Tibial nerve (tissue), 4 donors: ENCODE measurements at places on chromosomes 13 and 19. TPM values are rescaled to one million over a fixed set of nuclear protein-coding genes. Genes with fewer than 3 reads are reported as not detected.

GRCh38 chr19:29680447-29680846 lies 15.2 kb downstream of the PLEKHF1 start:
- DNase-seq = no peak

DNA sequence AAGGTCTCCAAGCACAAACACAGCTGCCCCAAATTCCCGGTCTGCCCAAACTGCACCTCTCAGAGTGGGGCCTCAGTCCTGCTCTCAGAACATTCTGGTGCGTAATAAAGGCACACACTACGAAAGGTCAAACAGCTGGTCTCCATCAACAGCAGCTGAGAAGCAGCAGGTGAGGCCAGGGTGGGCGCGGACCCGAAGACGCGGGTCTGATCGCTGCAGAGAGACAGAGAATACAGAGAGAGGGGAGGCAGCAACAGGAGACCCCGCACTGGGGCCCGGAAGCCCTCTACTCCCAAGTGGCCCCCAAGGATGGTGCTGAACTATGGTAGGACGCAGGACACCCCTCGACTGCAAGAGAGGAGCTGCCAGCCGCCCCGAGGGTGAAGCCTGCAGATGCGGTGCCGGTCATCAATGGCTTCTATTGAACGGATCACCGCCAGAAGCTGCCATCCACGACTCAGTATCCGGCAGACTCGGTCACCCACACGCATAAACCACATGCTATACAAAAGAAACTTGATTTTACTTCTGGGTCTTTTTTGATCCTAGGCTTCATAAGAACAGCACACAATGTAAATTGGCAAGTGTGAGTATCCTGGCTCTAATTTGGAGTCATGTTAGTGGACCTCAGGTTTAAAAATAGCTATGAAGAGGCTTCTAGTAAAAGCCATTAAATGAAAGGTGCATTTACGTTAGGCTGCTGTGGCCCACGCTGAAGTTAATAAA lies 33.4 kb downstream of the STK24 start:
- no peak for DNase-seq

DNA sequence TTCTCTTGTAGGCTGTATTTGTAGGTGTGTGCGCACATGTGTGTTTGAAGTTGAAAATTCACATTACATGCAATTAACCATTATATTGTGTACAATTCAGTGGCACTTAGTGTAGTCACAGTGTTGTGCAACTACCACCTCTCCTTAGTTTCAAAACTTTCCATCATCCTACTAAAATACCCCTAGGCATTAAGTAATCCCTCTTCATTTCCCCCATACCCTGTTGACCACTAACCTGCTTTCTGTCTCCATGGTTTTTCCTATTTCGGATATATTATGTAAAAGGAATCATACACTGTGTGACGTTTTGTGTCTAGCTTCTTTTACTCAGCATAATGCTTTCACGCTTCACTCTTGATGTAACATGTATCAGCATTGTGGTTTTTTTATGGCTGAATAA lies 16.1 kb downstream of the LSM14A start:
- DNase-seq = no peak

- DNase-seq = no peak
Observed at GRCh38 chr13:97542102-97542685, 108.2 kb downstream of the RAP2A start.

DNA sequence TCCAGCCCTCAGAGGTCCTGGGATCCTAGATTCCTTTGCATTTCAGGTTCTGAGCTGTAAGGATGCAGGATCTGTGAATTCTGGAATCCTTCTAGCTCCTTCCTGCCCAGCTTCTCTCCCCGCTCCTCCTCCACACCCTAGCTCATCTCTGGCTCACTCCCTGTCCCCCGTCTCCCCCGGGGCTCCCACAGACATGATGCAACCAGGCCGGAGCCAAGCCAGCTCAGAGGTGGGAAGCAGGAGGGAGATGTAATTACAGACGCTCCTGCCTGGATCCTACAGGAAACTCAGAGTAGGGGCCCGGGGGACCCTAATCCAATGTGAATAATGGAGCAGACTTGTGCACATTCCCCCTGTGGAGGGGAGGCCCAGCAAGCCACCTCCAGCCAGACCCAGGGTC lies 4.5 kb downstream of the GNG8 start:
- peak; percentile 64 for DNase-seq

DNA sequence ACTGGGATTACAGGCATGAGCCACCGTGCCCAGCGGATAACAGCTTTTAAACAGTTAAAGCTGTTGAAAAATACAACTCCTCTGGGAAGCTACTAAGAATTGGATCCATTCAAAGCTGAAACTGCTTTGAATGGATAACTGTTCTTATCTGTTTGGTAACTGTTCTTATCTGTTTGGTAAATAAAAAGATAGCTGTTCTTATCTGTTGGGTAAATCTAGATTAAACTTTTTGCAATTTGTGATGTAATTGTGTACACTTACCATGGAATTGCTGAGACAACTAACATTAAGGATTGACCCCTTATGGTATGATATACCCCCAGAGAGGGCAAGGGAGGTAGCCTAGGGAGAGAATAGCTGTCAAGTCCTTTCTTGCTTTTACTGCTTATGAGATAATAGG lies 27.9 kb upstream of the SPART start:
- DNase-seq = no peak

DNA sequence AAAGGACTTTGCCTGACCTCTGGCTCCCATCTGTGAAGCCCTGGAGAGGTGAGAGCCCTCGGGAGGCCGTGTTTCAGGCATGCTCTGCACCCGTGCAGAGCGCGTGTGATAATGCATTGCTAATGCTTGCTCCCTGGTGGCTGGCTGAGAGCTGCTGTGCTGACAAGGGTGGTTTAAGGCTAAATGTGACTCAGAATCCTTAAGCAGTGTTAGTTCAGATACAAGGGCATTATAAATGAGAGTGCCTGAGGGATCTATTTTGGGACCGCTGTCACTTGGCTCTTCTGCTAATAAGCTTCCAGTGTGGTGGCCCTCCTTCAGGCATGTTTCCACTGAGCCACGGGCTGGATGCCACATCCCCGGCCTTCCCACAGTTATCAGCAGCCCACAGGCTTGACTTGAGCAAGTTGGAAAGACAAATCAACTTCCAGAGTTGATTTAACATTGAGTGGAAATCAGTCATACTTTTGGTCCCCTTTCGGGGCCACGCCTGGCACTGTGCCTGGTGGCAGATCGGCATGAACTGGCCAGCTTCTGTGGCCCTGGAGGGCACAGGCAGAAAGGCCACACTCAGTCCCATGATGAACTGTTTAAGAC lies 17.0 kb downstream of the ALOX5AP start:
- no peak for DNase-seq

DNA sequence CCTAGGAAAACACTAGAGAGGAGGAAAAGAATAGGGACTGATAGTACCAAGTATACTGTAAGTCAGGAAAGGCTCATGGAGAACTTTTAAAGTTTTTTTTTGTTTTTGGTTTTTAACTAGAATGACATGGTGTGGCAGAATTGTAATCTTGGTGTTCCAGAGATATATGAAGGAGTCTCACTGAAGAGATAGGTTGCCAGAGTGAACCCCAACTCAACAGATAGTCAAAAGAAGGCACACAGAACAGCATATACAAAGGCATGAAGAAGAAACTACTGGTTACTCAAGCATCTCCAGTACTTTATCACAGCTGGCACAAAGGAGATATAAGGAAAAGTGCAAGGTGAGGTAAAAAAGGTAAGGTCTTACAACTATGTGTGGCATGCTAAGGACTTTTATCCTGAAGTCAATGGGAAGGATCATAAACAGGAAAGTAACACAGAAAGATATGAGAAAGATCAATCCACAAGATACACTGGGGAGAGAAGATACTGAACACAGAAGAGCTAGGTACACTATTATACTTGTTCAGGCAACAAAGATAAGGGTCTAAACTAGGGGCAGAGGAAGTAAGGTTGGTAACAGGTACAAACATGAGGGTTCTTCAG lies 6.0 kb downstream of the KPNA3 start:
- no peak for DNase-seq

DNA sequence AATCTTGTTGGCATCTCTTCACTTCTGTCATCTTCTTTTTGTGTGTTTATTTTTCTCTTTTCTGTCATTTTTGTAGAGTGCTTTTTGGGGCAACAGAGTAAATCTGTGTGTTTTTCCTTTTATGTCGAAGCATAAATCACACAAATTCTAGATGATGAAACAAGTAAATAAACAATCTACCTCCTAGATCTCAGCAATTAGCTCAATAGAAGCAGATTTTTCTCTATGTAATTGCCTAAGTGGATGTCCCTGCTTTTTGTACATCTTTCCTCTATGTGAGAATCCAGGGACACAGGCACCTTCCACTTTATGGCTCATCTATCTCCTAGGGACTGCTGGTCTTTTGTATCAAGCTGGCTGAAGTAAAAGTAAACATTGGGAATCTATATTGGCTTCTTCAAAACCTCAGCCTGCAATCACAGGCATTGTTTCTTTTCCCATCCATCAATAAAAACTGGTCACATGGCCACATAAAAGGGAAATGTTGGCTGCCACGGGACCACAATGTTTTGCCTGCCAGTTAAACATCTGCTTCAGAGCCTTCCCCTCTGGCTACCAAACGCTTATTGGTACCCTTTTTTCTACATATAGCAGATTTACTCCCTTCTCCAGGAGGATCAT lies 323.8 kb downstream of the LMO7 start:
- no peak for DNase-seq

GRCh38 chr13:109642358-109642757 lies 144.0 kb downstream of the IRS2 start:
- DNase-seq = no peak

GRCh38 chr19:398719-399118 lies 10.2 kb downstream of the C2CD4C start:
- no peak for DNase-seq

- no peak for DNase-seq
Observed at GRCh38 chr13:38518328-38518727, 168.5 kb upstream of the FREM2 start.

- no peak for DNase-seq
Observed at GRCh38 chr19:49857061-49857837, 6.3 kb downstream of the PTOV1 start.

- no peak for DNase-seq
Observed at GRCh38 chr19:10209315-10209714, 14.6 kb upstream of the DNMT1 start.

The EID2B gene
- 10.2 TPM for total RNA-seq

The DAZAP1 gene
- 68.4 TPM for total RNA-seq

The PLVAP gene
- total RNA-seq = 21.8 TPM

The ZNF580 gene
- 24.1 TPM for total RNA-seq

The ZNF729 gene
- total RNA-seq = not detected

The HNRNPUL1 gene
- total RNA-seq = 136 TPM

The GNG7 gene
- total RNA-seq = 2.6 TPM

The C3 gene
- 1,128 TPM for total RNA-seq

The NAPSA gene
- total RNA-seq = 2.1 TPM

The SBK2 gene
- not detected for total RNA-seq

The IGLON5 gene
- total RNA-seq = 0.30 TPM

The LGI4 gene
- total RNA-seq = 207 TPM
